ENCODE measurements at places on chromosomes 6 and 20.

DNA sequence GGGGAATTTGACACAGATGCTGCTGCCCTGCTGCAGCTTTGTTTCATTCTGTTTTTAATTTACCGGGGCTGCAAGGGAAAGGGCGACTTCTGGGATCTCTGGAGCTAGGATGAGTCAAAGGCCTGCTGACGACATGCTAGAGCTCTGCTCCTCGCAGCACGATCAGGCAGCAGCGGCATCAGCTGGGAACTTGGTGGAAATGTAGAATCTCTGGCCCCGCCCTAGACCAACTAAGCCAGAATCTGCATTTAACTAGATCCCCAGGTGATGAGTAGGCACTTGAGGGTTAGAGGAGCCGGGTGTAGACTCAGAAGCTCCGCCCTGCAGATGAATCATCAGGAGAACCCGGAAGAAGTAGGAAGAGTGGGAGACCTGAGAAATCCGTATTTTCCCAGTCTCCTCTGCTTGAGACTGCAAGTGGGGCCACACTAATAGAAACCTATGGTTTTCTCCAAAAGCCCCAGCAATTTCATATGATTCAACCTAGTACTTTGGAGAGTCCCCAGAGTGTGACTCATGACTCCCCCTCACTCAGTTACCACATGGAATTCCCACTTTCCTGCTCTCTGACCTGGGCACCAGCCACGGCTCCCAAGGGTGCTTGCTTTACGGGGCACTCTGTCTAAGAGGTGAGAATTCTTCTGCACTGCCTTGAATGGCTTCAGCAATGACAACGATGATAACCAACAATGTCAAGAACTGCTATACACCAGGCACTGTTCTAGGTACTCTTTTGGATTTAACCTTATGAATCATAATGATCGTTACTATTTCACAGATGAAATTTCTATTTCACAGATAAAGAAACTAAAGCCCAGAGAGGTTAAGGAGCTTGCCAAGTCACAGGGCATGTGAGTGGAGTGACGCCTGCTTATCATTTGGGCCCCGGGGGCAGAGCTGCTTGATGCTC, 18.1 kb downstream of the TUBB2B start:
- DNase-seq: peak; percentile 80

- no peak for DNase-seq
These were observed 30.5 kb upstream of the RIMS4 start for GRCh38 chr20:44840826-44841225.

DNA sequence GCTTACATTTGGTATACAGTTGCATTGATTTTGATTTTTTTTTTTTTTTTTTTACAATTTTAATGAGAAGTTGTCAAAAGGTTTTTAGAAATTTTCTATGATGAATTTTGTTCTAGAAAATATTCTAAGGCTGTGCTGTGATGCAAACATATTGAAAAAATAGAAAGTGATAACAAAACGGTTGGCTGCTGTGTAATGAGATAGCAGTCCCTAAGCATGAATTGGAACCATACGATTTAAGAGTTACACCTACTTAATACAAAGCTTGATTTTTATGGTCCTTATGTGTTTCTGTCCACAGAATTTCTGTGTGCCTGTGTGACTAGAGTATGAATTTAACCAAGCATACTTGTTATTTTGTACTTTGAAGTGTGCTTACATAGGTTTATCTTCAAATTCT, 12.1 kb downstream of the HIVEP1 start:
- no peak for DNase-seq

- DNase-seq: no peak
These were observed 201.5 kb upstream of the RNF24 start for GRCh38 chr20:4216866-4217265.

GRCh38 chr20:38700141-38700540, 24.1 kb upstream of the SLC32A1 start:
- no peak for DNase-seq

DNA sequence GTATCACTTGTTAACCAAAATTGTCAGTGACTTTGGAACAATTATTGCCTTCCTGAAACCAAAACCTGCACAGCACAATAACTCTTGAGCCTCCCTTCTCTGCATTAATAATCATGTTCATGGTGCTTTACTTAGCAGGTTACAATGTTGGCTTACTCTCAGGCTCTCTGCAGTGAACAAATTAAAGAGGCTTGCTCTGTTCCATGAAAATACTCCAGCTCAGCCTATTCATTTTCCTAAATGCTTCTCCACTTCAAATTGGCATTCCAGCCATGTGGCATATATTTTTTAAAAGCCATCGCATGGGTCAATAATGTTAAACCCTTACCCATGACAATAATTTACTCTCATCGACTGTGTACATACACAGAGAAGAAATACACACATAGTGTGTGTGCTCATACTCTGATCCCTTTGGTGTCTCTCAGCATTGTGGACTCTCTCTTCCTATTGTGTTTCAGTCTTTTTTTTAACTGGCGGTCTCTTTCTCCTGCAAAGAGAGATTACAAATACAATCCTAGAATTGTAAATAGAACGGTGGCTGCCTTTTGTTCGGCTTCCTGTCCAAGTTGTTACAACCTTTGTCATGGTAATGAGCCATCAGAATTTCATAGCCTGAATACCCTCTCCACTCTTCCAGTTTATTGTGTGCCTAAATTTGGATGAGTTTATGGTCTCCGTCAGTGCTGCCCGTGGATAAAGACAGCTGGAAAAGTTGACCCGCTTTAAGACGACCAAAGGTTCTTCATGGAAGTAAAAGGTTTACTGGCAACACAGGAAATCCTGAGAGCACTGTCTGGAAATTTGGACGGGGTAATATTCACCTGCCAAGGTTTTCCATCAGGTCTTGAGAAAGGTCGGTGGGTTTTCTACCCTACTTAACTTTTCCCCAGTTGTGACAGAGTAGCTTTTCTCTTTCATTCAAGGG, 263.6 kb downstream of the CD83 start:
- DNase-seq: no peak

DNA sequence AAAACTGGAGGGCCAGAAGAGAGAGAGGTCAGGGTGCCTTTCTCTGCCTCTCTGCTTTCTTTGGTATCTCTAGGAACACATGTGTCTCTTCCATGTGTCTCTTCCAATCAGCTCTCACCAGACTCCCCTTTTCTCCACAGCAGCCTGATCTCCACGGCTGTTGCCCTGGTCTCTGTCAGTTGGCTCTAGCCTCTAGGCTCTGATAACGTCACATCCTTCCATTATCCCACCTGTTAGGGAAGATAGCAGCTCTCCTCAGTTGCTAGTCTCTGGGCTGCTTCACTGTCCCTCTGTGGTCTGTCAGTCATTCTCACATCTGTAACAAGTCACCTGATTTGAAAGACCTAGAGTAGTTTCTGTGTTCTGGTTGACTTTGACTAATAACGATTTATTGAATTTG, 80.2 kb downstream of the PLCB4 start:
- DNase-seq: no peak

DNA sequence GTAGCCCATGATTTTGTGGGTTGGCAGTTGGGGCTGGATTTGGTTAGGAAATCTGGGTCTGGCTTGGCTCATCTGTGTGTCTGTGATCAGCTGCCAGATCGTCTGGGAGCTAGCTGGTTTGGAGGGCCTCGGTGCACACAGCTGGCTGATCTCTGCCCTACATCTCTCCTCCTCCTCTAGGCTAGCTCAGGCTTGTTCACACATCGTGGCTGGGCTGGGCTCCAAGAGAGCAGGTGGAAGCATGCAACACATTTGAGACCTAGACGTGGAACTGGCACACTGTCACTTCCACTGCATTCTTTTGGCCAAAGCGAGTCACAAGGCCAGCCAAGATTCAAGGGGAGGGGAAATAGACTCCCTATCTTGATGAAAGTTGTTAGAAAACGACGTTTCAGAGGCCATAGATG, 15.9 kb downstream of the NDUFAF5 start:
- DNase-seq: no peak

DNA sequence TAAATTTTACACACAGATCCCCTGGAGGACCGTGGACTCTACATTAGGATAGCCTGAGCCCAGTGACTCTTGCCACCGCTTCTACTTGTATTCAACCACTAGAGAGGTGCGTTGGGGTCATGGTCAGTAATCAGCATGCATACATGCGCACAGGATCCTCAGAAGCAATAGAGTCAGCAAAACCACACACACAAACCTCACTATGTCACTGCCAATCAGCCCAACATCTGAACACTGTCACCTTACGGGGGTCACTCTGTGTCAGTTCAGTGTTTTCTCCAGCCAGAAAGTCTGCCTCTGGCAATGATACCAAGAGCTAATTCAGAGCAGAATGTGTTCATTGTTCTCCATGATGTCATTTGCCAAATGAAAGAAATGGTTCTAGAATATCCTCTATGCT, 225.3 kb downstream of the KHDC1L start:
- no peak for DNase-seq

DNA sequence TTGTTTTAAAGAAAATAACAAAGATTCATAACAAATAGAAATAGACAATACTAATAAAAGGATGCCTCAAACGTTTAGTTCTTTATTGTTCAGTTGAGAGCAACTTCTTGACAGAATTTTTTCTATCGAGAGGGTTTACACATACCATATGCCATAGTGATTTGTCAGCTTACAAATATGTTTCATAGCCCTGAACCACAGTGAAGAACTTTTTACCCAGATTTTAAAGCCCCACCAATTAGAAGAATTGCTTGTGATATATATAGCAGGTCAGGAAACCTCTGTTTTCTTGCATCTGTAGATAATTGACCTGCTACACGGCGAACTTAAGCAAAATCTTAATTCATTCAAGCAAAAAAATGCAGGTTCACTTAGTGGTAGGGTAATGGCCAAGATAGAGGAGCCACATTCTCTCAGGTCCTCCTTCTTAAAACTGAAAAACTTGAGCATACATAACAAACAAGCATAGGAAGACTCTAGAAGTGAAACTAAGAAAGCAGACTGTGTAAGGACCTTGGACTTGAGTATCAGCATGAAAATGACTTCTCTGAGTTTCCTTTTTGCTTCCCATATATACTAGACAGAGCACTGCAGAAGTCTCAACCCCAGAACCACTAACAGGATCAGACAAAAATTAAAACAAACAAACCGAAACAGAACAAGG, 39.5 kb downstream of the CRISP1 start:
- no peak for DNase-seq

DNA sequence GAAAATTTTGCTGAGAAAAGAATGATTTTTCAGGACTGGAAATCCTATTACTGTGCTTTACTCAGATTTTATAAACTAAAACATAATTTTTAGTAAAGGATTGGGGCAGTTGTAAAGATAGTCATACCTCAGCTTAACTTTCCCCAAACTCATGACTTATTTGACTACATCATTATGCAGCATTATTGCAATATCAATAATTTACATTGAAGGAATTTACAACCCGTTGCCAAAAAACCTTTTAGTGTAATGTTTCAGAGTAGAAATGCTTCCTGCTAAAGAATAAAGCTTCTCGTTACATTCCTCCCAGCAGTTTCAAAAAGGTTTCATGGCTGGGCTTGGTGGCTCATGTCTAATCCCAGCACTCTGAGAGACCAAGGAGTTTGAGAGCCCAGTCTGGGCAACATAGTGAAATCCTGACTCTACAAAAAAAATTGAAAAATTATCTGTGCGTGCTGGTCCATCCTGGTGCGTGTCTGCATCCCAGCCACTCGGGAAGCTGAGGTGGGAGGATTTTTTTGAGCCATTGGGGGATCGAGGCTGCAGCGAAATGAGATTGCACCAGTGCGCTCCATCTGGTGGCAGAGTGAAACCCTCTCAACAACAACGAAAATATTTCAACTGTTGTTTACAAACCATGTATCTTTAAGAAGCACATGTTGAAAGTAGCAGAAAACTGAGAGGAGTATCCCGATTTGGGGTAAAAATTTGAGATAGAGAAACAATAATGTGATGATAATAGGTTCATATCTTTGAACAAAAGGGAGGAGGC, 4.4 kb downstream of the AMD1 start:
- peak; percentile 38 for DNase-seq

DNA sequence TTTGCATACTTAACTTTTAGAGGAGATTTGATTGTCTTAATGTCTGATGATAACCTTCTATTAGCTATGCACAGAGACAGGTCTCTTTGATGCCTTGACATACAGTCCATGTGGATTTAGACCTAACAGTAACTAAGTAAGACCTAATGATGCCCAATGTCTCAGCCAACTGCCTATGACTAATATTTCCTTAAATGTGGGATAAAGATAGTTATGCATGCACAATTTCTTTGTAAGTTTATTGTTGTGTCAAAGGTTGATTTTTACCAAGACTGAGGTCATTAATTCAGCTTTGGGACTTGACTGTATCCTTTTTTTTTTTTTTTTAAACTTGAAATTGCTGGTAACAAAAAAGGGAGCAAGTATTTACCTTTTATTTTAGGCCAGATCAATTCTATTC, 450.0 kb downstream of the HAO1 start:
- DNase-seq: no peak

DNA sequence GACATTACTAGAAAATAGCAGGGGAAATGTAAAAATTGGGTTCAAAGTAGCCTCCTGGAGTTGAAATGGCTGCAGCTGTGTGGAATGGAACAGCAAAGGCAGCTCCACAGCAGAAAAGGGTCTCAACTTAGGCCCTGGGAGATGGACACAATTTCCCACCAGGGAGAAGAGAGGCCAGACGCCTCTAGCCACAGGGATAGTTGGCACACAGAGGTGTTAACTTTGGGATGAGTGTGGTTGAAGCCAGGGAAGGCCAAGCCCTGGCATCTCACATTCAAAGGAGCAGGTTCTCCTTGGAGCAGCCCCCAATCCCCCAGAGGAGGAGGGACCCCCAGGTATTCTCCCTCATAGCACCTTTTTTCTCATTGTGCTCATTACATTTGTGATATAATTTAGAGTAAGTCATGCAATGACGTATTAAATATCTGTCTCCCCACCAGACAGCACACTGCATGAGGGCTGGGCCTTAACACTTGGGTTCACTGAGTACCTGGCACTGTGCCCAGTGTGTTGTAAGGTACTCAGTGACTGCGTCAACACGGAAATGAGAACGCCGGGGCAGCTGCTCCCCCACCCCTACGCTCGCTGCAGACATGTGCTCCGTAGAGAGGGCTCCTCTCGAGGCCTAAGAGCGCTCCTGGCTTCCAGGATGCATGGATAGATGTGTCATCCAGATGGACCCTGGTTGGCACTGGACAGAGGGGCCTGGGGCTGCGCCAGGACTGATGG, 76.0 kb upstream of the CD93 start:
- DNase-seq: no peak

- DNase-seq: no peak
These were observed 75.5 kb downstream of the ZDHHC14 start for GRCh38 chr6:157456524-157456829.

GRCh38 chr6:159311618-159312017, 142.4 kb downstream of the FNDC1 start:
- no peak for DNase-seq

DNA sequence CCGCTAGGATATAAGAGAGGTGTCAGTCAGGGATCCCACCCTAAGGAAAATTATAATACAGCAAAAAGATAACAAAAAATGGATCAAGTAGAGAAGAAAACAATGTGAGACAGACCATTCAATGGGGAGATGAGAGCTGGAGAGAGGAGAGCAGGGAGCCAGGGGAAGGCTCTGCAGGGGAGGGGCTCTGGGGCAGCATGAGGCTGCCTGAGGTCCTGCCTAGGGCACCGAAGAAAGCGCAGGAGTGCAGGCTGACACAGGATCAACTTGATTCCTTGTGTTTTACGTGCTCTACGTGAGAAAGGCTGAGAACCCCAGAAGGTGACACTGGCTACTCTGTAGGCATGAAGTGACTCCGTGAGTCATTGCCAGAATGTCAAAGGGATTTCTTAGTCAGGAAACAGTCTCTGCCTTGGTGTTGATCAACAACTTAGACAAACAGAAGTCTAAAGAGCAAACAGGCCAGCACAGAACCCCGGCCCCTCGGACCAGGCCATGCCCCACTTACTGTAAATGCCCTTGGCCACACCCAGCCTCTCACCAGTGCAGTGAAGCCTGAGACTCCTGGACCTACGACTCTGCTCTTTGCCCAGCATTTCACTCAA, 290.1 kb upstream of the PRDM1 start:
- no peak for DNase-seq

GRCh38 chr20:5205348-5206210, 78.8 kb downstream of the CDS2 start:
- DNase-seq: peak; percentile 69
